Heart left ventricle (tissue), 16 donors: ENCODE measurements at places on chromosomes 3 and 15. TPM values are rescaled to one million over a fixed set of nuclear protein-coding genes. Genes with fewer than 3 reads are reported as not detected.

The B3GNT5 gene
- total RNA-seq: 3.0 TPM

The HEXA gene
- total RNA-seq: 40.8 TPM

The IGSF11 gene
- 2.8 TPM for total RNA-seq

The NANOGP8 gene
- total RNA-seq: not detected

The TRIM69 gene
- total RNA-seq: 57.0 TPM

The TMEM207 gene
- not detected for total RNA-seq

The ACSBG1 gene
- total RNA-seq: 0.05 TPM

The SRPRB gene
- 15.2 TPM for total RNA-seq

The FBXO45 gene
- total RNA-seq: 6.6 TPM

The DENND4A gene
- total RNA-seq: 15.1 TPM

The ACTC1 gene
- 12,860 TPM for total RNA-seq

The MORC1 gene
- not detected for total RNA-seq

The REC114 gene
- total RNA-seq: not detected

The TRAT1 gene
- not detected for total RNA-seq

The HEMK1 gene
- total RNA-seq: 12.2 TPM

The ABHD14A gene
- total RNA-seq: 20.3 TPM

The GABRG3 gene
- total RNA-seq: not detected

The SMAD6 gene
- total RNA-seq: 24.3 TPM

The NEK10 gene
- total RNA-seq: 22.5 TPM

The UBA3 gene
- total RNA-seq: 79.4 TPM

The ONECUT1 gene
- not detected for total RNA-seq

The GOLGA8S gene
- 0.12 TPM for total RNA-seq

The SMCO1 gene
- total RNA-seq: 130 TPM

The KBTBD12 gene
- 33.3 TPM for total RNA-seq

The AGBL1 gene
- 0.02 TPM for total RNA-seq

The ZNF501 gene
- 2.2 TPM for total RNA-seq

The SCN11A gene
- total RNA-seq: 0.11 TPM

The RTP3 gene
- not detected for total RNA-seq

The OXSR1 gene
- total RNA-seq: 27.0 TPM
